GM12892 (cell line): ENCODE measurements at places on chromosomes 13 and 19.
A peak's percentile ranks its signal among the peaks of the same experiment; 100 is the strongest.

DNA sequence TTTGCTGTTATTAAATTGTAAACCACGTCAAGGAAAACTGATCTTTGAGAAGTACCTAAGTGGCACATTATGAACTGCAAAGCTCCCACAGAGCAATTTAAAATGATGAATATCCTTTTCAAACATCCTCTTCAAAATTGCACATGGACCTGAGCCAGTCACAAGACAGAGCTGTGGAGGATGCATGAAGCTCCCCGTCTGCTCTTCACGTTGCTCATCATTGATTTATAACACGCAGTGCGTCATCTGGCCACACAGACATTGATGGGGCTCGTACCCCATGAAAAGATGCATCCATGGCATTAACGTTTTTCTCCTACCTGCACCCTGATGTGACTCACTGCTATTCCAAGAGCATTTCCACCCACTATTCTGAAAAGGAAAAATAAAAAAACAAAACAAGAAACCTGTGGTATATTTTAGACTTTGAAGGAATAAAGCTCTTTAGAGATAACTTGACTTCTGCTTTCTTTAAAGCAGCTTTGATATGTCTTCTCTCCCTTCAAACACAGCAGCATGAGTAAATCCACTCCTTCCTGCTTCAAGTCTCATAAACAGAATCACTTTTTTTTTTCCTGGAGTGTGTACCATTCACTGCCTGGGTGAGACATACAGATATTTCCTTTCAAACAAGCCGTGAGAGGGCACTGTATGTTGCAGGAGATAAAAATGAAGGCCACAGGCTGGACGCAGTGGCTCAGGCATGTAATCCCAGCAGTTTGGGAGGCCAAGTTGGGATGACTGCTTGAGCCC, 7.2 kb upstream of the SERTM1 start:
- no peak for DNase-seq

- no peak for DNase-seq
Measured at GRCh38 chr13:43564952-43565351, 221.8 kb downstream of the ENOX1 start.

DNA sequence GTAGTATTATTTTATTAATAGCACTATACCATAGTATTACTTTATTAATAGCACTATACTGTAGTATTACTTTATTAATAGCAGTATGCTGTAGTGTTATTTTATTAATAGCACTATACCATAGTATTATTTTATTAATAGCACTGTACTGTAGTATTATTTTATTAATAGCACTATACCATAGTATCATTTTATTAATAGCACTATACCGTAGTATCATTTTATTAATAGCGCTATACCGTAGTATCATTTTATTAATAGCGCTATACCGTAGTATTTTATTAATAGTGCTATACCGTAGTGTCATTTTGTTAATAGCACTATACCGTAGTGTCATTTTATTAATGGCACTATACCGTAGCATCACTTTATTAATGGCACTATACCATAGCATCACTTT, 191.8 kb downstream of the GPC6 start:
- no peak for DNase-seq

DNA sequence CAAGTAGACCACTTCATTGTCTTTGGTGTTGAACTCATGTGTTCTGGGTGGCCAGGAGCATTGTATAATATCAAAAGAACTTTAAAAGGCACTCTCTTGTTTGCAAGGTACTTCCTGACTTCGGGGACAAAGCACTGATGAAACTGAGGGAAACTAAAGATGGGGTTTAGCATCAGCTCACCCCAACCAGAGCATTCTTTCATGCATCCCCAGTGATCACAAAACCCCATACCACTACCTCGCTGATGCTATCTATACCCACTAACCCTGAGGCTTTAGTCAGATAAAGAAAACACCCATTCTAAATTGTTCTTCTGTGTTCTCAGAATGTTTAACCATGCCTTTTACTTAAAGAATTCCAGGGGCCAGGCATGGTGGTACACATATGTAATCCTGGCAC, 94.5 kb upstream of the DOCK9 start:
- no peak for DNase-seq

- DNase-seq: no peak
Measured at GRCh38 chr13:49925881-49926418, 10.2 kb downstream of the SPRYD7 start.

DNA sequence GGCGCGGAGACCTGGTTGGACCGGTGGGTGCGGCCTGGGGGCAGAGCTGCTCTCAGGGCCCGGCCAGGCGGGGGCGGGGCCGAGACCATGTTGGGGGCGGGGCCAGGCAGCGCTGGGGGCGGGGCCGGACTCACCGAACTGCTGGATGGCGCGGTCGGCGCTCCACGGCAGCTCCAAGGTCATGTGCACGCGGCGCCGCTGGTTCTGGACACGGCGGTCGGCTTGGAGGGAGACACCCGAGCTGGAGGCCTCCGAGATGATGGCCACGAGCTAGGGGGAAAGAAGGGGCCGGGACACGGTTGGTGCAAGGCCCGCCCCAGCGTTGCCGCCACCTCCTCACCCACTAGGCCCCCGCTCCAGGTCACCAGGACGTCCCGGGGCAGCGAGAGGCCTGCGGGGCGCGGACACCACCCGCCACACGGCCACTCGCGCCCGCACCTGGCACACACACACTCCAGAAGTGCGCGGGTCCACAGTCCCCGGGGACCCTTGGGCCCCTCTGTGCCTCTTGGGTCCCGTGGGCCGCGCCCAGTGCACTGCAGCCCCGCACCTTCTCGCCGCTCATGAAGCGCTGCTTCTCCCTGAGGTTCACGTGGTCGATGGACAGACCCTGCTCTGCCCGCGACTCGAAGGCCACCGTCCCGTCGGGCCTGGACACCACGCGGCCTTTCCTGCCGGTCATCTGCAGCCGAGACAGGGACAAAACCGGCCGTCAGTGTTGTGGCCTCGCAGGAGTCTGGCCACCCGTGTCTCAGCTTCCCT, 8.7 kb downstream of the GPX4 start:
- DNase-seq: no peak

DNA sequence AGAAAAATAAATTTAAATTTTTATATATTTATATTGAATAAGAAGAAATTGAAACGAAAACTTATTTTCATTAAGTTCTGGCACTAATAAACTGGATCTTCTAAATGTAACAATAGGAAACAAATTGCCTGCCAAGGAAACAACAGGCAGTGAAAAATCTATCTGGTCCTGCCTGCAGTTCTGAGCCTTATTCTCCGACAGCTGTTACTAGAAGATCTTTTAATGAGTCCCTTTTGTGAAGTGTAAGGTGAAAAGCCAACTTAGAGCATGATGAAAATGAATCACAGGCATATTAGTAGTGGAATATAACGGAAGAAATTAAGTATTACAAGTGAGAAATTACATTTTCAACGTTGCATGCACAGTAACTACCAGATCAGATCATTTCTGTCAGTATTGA, 1002.7 kb upstream of the PCDH20 start:
- DNase-seq: no peak

GRCh38 chr19:27676877-27677276, 1536.1 kb downstream of the UQCRFS1 start:
- no peak for DNase-seq

- DNase-seq: no peak
Measured at GRCh38 chr13:30846311-30846710, 59.8 kb upstream of the MEDAG start.

DNA sequence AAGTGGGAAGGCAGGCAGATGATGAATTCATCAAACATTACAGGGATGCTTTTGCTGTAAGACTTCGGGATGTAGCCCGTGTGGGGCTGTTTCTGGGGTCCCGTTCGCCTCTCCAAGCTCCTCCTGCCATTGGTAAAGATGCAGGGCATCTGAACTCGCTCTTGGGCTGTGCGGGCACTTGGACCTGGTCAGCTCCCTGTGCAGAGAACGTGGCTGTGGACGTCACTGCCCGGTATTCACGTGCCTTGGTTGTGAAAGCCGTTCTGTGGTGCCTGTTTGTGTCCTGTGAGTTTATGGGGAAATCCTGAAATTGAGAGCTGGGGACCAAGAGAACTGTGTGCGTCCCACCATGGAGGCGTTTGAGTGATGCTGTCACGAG, 5.4 kb downstream of the TFDP1 start:
- DNase-seq: no peak

DNA sequence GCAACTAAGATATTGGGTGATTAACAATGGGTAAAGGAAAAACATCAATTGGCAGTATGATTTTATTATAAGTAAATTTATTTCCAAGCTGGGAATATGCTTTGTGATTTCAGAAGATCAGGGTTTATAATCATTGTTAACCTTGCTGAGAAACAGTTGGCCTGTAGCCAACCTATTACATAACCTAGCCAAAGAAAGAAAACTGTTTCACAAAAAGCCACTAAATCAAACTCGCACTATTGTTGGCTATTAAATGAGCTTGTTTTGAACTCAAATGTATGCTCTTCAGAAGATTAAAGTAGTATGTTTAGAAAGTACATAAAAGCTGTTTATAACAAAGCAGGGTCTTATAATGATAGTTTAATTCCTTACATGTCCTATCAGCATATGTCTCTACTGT, 151.7 kb downstream of the LHFPL6 start:
- no peak for DNase-seq

GRCh38 chr19:788686-788982, 8.6 kb upstream of the PTBP1 start:
- no peak for DNase-seq

DNA sequence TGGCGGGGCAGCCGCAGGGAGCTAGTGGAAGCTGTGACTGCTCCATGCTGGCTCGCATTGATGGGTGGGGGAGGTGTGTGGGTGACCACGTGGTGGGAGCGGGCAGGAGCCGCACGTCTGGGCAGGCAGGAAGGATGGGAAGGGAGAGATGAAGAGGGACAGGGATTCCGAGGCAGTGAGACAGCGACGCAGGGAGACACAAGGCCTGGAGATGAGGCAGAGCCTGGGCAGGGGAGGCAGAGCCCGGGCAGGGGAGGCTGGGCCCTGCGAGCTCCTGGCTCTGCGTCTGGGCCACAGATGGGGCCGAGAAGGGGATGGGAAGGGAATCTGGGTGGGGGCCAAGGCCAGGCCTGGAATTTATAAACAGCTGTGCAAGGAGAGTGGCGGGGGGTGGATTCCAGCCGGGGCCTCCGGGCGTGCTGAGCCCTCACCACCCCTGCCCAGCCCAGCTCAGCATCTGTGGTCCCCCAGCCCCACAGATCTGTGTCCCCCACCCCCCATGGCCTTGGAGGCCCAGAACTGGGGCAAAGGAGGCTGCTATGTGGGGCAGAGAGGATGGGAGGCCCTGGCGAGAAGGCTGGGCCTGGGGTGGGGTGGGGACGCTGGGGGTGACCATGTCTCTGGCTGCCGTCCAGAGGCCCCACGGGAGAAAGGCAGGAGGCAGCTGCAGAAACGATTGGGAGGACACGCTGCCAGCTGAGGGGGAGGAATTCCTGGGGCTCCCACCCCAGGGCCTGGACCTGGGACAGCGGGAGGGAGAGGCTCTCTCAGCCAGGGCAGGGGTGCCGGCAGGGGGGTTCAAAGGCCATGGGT, 6.0 kb downstream of the EHD2 start:
- DNase-seq: no peak

- DNase-seq: no peak
Measured at GRCh38 chr13:97539651-97540610, 106.0 kb downstream of the RAP2A start.

DNA sequence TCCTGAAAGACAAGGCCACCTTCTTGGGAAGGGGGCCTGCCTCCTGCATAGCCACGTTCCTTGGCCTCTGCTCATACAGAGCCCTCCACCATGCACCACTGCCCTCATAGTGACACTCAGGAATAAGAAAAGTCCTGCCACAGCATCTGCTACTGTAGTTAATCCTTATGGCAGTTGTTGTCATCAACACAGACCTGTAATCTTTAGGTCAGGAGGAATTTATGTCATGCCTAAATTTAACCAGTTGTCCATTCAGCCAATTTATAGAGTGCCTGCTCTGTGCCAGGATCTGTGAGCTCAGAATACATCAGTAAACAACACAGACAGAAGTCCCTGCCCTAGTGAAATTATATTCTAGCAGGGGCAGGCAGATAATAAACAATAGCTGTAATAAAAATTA, 44.4 kb downstream of the FAM124A start:
- DNase-seq: no peak

GRCh38 chr13:24910502-24911132, 146.6 kb downstream of the RNF17 start:
- DNase-seq: no peak

GRCh38 chr13:42272115-42272803, at the start of gene AKAP11:
TSS of gene AKAP11 (plus strand) at chr13:42272152. CDS start at chr13:42286349, 14,197 bp downstream.
- peak; percentile 17 for DNase-seq

DNA sequence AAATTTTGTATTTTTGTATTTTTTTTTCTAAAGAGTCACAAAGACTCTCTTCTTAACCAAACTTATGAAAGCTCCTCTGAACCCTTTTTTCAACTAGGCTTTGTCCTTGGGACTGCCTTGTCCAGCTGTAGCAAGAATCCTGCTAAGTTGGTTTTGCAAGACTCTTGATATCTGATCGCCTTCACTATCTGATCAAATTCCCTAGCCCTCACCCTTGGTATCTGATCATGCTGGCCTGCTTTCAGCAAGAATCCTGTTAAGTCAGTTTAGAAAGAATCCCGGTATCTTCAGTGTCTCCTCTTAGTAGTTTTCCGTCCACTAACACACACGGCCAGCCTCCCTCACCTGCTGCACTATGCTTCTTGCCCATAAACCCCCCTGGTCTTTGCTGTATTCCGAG, 1.9 kb upstream of the SIGLEC5 start:
- DNase-seq: no peak

- DNase-seq: no peak
Measured at GRCh38 chr13:100573121-100573520, 15.5 kb downstream of the GGACT start.

- no peak for DNase-seq
Measured at GRCh38 chr19:32038021-32038920, 307.1 kb upstream of the ZNF507 start.

GRCh38 chr19:46073268-46073922, 32.6 kb upstream of the IGFL4 start:
- DNase-seq: no peak

GRCh38 chr13:71828564-71828963, 38.4 kb downstream of the DACH1 start:
- DNase-seq: no peak

DNA sequence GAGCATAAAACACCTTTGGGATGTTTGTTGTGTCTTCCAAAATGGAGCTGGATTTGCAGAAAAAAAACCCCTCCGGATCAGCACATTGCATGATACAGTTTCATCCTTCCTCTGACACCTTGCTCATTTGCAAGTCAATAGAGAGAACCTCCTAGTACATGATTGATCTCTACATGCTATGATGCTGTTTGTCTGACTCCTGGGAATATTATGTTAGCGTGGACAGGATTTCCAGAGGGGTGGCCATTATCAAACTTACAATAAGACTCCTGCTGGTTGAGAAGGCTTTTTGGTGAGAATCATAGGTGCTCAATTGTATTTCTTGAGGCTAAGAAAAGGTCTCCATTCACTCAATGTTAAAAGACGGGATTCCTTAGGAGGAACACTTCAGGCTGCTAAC, 75.9 kb upstream of the SCEL start:
- DNase-seq: no peak

- no peak for DNase-seq
Measured at GRCh38 chr13:41780715-41781706, 179.9 kb downstream of the VWA8 start.
